ENCODE measurements at places on chromosomes 13 and 19.

DNA sequence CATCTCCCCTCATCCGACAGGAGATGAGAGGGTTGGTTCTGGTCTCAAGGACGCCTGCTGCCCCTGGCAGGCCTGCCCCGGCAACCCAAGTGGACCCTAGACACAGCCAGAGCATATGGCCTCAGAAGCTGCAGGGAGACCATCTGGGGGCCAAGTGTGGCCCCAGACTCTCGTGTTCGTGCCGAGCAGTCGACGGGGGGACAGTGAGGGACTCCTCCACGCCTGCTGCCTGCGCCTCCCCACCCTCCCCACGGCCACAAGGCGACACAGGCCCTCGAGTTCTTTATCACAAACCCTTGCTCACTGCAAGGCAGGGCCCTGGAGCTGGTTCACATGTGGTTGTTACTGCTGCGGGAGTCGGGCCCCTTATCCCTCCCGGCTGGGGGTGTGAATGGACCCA is 9.3 kb downstream of the CAPS start:
- DNase-seq: no peak

- no peak for DNase-seq
Measured at GRCh38 chr19:58536852-58537798, 6.7 kb upstream of the TRIM28 start.

GRCh38 chr13:69904784-69905183 is 202.8 kb upstream of the ATXN8OS start:
- DNase-seq: no peak

GRCh38 chr19:31269425-31270127 is 79.7 kb downstream of the TSHZ3 start:
- no peak for DNase-seq

- no peak for DNase-seq
Measured at GRCh38 chr19:35429698-35430408, 18.2 kb upstream of the FFAR2 start.

DNA sequence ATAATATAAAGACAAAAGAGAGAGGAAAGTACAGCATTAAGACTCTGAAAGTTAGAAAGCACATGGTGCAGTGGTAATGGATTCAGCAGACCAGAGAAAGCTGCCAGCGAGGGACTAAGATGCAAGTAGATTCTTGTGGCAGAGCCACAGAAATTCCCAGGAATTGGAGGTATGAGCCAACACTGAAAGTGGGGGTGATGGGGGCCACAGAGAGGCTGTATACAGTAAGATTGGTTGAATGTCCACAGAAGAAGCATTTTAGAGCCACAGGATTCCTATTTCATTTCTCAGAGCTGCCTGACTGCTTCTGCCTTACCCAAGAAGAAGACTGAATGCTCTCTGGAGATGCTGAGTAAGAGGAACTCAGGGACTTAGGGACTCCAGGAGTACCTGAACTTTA is 295.0 kb downstream of the LMO7 start:
- DNase-seq: no peak

DNA sequence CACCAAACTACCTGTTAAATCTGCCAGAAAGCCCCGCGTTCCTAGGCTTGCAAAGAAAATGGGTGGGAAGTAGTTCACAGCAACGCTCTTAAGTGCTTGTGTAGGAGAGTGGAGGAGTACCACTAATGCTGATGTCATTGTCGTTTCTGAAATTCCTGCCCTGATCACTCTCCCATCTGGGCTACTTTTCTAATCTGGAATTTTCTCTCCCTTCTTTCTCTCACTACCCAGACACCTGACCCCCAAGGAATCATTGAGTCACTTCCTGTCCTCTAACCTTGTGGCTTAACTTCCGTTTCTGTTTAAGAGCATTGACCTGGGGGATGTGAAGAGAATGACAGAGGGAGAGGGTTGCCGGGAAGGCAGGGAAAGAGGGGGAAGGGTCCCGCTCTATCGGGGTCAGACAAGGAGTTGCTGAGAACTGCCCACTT is 98.7 kb downstream of the STARD13 start:
- no peak for DNase-seq

DNA sequence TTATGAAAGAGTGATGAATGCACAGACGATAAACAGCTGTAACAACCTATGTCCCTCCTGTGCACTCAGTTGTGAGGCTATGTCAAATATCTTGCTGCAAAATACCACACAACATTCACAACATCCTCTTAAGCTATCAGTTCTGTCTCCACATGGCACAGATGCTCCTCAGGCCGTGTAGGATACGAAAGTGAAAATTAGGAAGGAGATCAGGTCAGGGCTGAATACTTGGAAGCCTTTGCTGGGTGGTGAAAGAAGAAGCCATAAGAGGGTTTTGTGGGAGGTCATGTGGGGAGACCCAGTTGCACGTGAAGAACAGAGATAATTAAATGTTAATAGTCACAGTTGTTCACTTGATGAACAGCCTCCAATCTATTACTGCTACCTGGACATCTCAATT is 58.9 kb downstream of the RXFP2 start:
- DNase-seq: no peak

- no peak for DNase-seq
Measured at GRCh38 chr13:40657307-40657706, 9.1 kb downstream of the FOXO1 start.

DNA sequence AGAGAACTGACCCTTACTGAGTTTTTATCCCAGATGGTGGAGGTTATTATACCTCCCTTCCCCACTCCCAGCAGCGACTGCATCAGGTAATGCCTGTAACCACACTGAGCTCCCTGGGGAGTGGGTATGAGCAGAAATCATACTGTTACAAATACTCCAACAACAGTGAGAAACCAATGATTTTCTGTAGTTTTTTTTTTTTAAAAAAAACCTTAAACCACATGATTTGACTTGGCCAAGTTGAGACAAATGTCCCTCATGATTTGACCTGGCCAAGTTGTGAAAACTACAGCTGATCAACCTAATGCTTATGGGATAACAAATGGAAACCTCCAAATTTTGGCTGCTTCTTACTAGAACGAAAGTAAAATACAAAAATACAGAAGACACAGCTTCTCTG is 33.1 kb upstream of the SERP2 start:
- DNase-seq: no peak

- no peak for DNase-seq
Measured at GRCh38 chr13:24691381-24691780, 11.2 kb downstream of the ATP12A start.

DNA sequence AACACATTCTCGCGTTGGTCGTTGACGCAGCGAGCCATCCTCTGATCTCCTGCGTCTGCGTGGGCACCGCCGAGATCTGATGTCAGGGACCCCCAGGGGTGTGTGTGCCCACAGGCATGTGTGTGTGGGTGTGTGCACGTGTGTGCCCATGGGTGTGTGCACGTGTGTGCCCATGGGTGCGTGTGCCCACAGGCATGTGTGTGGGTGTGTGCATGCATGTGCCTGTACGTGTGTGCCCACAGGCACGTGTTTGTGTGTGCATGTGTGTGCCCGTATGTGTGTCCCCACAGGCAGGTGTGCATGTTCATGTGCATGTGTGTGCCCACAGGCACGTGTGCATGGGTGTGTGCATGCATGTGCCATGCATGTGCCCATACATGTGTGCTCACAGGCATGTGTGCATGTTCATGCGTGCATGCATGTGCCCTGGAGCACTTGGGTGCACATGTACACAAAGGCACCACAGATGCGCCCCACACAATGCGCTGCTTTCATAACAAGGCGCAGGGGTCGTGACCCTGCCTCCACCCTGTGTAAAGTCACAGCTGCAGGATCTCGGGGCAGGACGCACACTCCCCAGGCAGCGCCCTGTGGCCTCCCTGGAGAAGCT is 77.5 kb downstream of the RASA3 start:
- DNase-seq: no peak

- no peak for DNase-seq
Measured at GRCh38 chr19:56347163-56347778, 32.6 kb upstream of the ZSCAN5A start.

- no peak for DNase-seq
Measured at GRCh38 chr19:57803594-57804325, 11.0 kb downstream of the ZNF552 start.

DNA sequence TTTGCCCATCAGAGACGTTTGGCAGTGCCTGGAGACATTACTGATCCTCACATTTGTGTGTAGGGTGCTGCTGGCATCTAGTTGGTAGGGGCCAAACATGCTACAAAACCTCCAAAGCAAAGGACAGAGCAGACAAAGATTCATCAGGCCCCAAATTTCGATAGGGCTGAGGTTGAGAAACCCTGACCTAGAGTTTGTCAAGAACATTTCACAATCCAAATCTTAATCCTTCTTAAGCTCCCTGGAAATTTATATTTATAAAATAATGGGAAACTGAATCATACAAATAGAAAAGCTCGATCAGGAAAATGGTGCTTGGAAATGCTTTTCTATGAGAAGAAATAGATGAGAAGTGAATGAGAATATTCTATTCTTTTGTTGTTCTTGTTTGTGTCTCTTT is 273.6 kb downstream of the DCT start:
- DNase-seq: no peak

DNA sequence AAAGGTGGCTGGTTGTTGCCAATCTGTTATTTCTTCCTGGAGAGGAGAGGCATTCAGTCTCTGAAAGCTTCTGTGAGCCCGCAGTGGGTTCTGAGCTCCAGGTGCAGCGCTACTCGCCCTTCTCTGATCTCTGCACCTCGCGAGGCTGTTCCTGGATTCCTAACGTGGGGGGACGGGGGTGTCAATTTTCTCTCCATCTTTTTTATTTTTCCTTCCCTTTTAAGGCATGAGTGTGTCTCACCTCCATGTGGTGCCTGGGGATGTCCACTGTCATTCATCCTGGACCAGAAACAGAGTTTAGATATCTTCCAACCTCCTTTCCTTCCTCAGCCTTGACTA is 626 bp downstream of the ZNF233 start:
- DNase-seq: no peak

- no peak for DNase-seq
Measured at GRCh38 chr19:28063702-28064101, 1149.2 kb downstream of the UQCRFS1 start.

DNA sequence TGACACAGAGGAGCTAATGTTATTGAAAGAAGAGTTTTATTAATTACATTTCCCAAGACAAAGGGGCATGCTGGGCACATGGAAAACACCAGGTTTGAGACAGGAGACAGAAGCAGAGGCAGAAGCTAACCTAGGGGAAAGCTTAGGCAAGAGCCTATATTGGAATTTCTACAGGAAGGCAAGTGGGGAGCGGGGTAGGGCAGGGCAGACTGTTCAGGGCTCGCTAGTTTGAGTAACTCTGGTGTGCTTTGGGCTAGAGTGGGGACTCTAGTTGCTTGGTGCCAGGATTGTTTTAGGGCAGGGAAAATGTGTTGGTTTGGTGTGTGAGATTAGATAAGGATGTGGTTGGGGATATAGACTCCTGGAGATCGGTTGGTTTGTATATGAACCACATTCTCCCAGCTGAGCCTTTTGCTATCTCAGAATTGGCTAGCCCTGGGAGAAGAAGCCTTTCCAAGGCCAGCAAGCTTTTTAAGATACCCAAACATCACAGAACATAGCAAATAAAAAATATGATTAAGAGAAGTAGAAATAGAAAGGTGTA is 8.4 kb upstream of the UFM1 start:
- DNase-seq: no peak

GRCh38 chr19:45659096-45659729 is 8.8 kb upstream of the GIPR start:
- DNase-seq: no peak

- DNase-seq: no peak
Measured at GRCh38 chr13:83943530-83944279, 61.4 kb upstream of the SLITRK1 start.

DNA sequence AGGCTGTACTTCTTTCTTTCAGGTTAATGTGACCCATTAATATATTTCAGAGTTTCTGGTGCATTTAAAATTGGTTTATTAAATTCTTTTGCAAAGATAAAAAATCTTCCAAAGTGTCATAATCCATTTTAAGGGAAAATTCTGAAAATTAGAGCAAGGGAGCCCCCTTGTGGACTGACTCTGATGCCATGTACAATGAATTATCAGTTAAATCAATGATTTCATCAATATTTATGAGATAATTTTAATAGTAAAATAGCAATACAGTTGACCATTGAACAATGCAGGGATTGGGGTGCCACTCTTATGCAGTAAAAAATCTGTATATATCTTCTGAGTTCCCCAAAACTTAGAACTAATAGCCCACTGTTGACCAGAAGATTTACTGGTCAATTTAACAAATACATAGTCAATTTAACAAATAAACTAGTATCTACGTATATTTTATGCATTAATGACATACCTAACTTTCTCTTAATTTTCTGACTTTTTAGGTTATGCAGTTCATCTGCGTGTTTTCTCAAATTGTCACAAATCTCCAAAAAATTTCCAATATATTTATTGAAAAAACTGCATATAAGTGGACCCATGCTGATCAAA is 479.1 kb upstream of the MIR17HG start:
- no peak for DNase-seq

- DNase-seq: no peak
Measured at GRCh38 chr19:2341982-2342381, 13.5 kb downstream of the SPPL2B start.

DNA sequence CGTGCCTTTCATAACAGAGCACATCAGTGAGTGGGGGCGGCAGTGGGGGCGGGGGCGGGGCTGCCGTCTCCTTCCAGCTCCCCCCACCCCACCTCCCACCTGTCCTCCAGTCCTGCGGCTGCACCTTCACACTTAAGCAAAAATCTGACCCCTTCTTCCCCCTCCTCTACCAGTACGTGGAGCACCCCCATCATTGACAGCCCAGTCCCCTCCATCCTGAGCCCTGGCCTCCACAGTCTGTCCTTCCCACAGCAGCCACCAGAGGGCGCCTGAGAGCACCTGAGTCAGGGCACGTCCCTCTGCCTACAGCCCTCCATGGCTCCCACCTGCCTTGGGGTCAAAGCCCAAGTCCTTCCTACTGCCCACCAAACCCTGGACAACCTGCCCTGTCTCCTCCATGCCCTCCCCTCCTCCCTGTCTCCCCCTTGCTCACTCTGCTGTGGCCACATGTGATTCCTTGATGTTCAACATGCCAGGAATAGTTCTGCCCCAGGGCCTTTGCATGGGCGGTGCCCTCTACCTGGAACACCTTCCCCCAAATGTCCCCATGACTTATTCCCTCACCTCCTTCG is 4.0 kb downstream of the EBI3 start:
- peak; percentile 51 for DNase-seq

- DNase-seq: no peak
Measured at GRCh38 chr19:6821639-6822310, 49.3 kb downstream of the VAV1 start.

GRCh38 chr13:50012396-50013169 is 2.7 kb upstream of the KCNRG start:
- no peak for DNase-seq

- no peak for DNase-seq
Measured at GRCh38 chr19:51687791-51688670, 5.1 kb upstream of the SPACA6 start.

DNA sequence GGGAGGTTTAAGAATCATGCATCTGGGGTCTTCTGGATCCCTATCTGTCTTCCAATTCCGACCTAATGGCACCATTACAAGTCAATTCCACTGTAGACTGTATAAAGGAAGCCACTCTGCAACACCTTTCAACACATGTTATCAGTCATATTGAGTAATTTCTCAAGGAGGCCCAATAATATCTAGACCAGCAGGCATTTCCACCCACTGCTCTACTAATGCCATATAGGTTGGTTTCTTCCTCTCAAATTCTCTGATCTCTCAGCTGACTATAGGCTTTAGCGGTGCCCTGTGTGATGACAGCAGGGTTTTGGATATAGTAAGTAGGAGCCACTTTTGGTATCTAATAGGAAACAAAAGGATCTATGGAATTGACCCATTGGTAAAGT is 12.4 kb upstream of the ITM2B start:
- no peak for DNase-seq

Data from CD4-positive, alpha-beta memory T cell (primary cell).